ENCODE measurements at places on chromosomes 5 and 9.
A peak's percentile ranks its signal among the peaks of the same experiment; 100 is the strongest.

GRCh38 chr5:82074950-82075349 lies 103.1 kb downstream of the ATG10 start:
- no peak for DNase-seq

GRCh38 chr9:2389404-2389803 lies 232.2 kb upstream of the VLDLR start:
- DNase-seq: no peak

- no peak for DNase-seq
Observed at GRCh38 chr5:142398730-142399055, 73.9 kb upstream of the SPRY4 start.

- no peak for DNase-seq
Observed at GRCh38 chr9:109910671-109911518, 130.9 kb downstream of the PALM2AKAP2 start.

- no peak for DNase-seq
Observed at GRCh38 chr9:128375865-128376264, 4.7 kb downstream of the URM1 start.

DNA sequence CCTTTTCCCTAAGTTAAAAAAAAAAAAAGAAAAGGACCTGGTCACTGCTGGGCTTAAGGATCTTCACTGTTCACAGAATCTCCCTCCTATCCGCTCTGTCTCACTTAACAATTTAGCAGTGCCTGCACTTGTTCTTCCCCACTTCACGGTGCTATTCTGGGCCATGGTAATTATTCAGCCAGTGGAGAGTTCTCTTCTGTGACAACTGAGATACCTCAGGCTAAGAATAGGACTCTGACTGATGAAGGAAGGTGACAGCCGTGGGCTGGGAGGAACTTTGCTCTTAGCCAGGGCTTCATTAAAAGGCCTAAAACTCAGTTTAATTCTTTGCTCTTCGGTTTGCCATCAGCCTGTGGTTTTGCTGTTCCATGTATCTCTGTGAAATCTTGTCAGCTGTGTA lies 51.9 kb upstream of the ENTREP1 start:
- DNase-seq: no peak

- peak; percentile 32 for DNase-seq
Observed at GRCh38 chr9:127519301-127520166, 68.2 kb downstream of the LRSAM1 start.

- DNase-seq: no peak
Observed at GRCh38 chr5:133470841-133471240, 141.5 kb downstream of the FSTL4 start.

- DNase-seq: no peak
Observed at GRCh38 chr5:115686738-115687074, 60.9 kb upstream of the TMED7 start.

DNA sequence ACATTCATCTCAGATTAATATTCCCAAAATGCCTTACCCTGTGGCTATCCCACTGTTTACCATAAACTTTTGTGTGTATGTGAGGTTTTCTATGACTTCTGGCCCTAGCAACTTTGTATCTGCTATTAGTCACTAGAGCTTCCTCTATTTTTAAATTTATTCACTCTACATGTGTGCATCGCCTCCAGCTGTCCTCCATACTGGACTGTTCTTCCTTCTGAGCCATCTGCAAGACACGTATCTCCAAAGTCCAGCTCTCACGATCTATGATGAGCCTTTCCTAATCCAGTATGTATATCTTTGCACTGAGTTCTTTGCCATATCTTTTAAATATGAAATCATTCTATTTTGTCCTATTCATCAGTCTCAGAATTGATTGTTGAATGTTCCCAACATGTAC lies 1.7 kb upstream of the GNG10 start:
- no peak for DNase-seq

DNA sequence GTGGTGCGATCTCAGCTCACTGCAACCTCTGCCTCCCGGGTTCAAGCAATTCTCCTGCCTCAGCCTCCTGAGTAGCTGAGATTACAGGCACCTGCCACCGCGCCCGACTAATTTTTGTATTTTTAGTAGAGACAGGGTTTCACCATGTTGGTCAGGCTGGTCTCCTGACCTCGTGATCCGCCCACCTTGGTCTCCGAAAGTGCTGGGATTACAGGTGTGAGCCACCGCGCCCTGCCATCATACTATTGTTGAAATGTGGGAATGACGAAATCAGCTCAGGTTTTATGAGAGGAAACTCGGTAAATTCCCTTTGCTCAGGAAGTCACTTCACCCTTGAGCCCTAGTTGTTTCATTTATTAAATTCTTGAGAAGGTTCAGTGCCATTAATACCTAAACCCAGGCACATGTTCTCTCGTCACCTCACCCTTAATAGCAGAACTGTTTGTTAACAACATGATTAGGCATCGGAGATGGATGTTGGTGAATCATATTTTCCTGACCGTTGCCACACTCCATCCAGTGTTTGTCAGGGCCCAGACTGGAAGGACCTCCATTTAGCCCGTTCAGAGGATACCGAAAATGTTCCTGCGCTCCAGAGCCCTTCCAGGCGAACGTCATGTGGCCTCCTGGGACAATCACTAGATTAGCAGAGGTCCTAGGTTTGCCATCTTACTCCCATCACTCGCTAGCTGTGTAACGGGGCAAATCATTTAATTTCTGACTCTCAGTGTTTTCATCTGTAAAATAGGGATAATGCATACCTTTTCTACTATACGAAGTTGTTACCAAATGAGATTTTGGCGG lies 20.0 kb upstream of the CREBRF start:
- peak; percentile 16 for DNase-seq

GRCh38 chr5:123709422-123709821 lies 197.4 kb downstream of the CSNK1G3 start:
- DNase-seq: no peak

DNA sequence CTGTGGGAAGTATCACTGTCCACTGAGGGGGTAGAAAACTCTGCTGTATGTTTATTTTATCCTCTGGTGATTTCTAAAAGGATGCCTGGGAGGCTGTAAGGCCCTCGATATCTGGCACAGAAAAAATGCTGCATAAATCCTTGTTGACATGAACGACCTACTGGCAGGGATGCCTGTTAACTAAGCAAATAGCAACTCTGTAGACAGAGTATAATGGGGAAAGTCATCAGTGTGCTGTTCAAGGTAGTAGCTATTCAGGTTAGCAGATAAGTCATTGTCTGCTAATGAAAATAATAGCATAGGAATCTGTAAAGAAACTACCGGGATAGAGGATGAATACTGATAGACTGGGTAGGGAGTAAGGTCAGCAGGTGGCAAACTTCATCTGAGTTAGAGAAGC lies 194.8 kb downstream of the TARS1 start:
- no peak for DNase-seq

DNA sequence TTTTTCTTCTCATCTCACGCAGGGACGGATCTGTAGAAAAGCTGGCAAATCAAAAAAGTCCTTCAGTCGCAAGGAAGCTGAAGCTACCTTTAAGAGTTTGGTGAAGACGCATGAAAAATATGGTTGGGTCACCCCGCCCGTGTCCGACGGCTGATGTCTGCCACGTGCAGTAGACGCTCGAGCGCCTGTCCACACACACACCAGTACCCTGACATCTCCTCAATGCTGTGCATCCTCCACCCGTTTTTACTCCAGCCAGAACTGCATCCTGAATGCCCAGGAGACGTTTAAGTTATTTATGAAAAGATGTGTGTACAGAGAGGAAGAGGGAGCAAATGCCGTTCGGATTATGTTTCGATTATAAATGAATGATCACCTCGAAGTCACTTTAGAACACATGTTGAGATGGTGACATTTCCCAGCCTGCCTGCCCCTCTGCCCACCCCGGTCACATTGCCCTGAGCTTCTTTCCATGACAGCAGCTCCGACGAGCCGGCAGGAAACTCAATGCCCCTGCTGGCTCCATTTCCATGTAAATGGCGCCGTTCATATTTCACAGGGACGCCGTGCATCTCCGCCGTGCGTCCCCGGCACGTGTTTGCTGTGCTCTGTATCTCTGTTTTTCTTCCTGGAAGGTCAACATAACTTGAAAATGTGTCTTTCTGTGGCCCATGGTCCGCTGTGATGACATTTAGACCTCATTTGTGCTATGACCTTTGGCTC lies 42.7 kb downstream of the UBE2QL1 start:
- no peak for DNase-seq

DNA sequence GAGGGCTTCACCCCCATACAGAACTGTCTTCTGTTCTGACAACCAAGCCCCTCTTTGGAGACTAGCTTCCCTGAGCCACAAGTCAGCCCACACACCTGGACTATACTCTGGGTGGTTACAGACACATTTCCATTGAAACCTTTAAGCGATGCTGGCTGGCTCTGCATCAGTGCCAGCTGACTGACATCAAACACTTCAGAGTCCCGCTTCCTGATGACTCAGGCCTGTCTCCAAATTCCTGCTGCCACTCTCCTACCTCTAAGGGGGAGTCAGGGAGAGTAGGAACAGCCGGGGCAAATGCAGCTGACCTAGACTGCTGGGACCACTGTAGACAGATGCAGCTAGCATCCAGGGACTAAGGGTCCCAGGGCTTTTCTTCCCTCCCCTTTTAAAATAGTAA lies 59.4 kb downstream of the SIL1 start:
- DNase-seq: no peak

DNA sequence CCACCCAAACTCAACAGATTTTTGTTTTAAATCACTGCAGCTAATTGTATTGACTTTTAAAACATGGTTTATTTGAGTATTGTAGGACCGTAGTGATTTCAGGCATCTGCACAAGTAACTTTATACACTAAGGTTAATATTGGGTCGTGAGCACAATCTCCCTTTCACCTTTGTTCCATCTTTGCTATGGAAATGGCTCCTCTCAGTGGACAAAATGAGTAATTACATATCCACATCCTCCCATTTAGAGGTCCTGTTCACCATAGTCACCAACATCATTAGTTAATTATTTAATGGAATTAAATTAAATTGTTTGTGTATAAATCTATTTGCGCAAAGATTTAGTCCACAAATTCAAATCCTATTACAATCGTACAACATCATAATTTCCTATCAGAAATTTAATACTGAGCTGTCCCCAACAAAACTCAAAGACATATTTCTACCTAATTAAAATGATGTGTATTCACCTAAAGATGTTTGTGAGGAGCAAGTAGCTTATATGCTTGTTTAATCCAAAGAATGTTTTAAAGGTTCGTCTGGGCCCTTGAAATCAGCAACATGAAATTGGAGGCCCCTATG lies 173.0 kb upstream of the DAPK1 start:
- DNase-seq: peak; percentile 55

- no peak for DNase-seq
Observed at GRCh38 chr9:103152473-103152872, 157.3 kb downstream of the CYLC2 start.

- DNase-seq: no peak
Observed at GRCh38 chr5:116964438-116964837, 389.8 kb upstream of the SEMA6A start.

DNA sequence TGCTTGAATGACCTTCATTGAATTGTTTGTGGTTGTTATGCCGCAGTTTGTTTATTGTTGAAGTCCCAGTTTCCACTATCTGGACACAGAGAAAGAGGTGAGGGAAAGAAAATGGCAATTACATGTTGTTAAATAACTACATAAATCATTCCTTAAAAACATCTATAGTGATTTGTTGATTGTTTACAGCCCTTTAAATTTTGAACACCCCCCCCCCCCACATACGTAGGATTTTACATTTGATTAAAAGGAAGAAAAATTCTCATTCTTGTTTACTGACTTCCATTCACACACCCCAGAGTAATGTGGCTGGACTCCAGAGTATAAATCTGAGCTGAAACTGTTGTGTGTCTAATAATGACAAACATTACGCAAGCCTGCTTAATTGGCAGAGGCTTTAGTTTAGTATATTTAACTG lies 87.1 kb upstream of the FAM174A start:
- DNase-seq: no peak

- no peak for DNase-seq
Observed at GRCh38 chr5:83552275-83552674, 80.7 kb downstream of the VCAN start.

DNA sequence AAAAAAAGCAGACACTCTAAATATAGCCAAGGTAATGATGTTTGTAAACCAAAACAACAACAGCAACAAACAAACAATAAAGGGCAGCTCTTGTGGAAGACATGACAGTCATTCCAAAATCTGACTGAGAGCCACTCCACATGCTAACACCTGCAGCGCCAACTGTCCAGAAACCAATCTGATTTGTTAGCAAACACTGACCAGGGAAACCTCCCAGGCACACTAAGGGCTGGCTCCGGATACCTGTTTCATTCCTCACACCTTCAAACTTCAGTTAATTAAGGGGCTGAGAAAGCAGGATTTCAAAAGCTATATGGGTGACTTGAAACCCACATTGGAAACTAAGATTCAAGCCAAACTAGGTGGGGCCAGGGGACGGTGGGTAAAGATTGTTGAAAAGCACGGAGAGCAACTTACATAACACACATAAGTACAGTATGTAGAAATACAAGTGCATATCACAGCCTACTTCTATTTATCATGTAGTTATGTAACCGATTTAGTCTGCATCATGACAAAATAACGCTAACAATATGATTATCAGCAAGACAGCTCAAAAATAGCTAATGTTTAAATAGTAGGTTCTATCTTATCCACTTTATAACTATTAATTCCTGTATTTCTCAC lies 203.6 kb downstream of the SEMA5A start:
- no peak for DNase-seq

DNA sequence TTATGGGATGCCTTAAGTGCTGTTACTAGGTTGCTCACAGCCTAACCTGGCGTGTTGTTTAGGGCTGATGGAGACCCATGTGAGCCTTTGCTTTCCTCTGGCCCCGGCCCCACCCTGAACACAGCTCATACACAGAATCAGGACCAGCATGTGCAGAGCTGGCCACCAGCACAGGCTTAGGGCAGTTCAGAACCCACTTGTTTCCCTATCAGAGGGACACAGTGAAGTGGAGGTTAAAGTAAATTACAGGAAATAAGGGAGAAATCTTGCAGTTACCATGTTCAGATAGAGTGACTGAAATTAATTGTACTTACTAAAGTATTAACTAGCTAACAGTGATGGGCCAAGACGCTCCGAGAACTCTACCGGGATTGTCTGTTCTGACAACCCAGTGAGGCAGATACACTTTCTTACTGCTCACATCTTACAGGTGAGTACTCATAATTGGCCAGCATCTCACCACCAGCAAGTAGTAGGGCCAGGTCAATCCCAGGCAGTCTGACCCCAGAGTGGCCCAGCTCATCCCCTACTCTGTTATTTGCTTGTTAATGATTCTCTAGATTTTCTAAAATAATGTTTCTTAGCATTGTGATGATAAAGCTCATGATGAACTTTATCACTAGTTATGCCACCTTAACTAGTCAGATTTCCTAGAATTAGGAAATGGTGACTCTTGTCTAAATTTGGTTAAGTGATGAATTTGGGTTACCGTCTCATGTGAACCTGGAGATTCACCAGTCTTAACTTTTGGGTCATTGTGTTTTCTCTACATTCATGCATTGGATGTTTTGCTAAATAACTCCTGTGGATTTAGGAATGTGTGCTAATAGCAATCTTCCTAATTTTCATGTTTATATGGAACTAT lies 15.4 kb downstream of the CCT5 start:
- no peak for DNase-seq

- no peak for DNase-seq
Observed at GRCh38 chr9:69584759-69585158, 87.4 kb downstream of the APBA1 start.

GRCh38 chr5:116371935-116372334 lies 202.7 kb downstream of the SEMA6A start:
- no peak for DNase-seq

Data from CD4-positive, alpha-beta T cell treated with Interleukin-12 subunit alpha and Interleukin-12 subunit beta, for 1 hour (primary cell).